Activated gamma-delta T cell (primary cell): ENCODE measurements at places on chromosomes 2 and 18.

DNA sequence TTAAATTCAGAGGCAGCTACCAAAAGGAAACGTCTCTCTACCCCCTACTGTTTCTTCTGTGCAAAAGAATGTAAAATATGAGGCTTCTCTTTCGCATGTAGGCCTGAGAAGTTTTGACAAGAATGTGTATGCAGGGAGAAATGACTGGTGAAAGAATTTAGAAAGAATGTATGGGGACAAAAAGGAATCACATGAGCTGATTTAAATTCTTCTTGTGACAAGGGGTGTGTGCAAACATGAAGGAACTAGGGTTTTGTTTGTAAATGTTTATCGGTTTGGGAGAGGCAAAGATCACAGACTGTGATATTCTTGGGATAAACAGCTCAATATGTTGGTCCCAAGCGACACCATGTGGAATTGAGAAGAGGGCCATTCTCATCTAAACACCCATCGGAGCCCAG, 345.2 kb upstream of the VRK2 start:
- no peak for DNase-seq

GRCh38 chr18:40877096-40877495, 1077.9 kb upstream of the PIK3C3 start:
- no peak for DNase-seq

DNA sequence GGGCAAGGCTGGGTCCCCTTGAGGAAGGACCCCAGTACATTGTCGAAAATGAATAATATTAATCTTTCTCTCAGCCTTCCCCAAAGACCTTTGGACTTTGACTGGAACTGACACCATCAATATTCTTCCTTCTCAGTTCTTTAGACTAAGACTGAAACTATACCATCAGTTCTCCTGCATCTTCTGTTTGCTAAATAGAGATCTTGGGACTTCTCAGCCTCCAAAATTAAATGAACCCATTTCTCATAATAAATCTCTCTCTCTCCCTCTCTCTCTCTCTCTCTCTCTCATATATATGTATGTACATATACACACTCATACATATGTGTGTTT, 39.7 kb upstream of the VRK2 start:
- no peak for DNase-seq

GRCh38 chr2:174776675-174777074, 12.4 kb upstream of the CHRNA1 start:
- no peak for DNase-seq

DNA sequence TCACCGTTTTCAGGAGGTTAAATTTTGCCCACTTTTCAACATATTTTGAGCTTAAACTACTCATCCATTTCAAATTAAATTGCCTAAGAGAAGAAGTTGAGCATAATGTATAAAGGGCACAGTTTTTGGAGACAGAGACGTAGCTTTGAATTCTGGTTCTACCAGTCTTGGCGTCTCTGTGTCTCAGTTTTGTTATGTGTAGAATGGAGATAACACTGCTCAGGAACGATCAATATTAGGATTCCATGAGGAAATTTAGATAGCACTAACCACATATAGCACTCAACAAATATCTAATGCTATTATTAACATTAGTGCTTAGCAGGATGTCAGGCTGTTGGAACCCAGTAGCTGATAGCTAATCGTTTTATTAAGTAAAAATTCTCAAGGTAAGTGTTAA, 40.4 kb upstream of the GATA6 start:
- no peak for DNase-seq

- no peak for DNase-seq
These were observed 20.0 kb upstream of the RNF149 start for GRCh38 chr2:101328474-101329007.

DNA sequence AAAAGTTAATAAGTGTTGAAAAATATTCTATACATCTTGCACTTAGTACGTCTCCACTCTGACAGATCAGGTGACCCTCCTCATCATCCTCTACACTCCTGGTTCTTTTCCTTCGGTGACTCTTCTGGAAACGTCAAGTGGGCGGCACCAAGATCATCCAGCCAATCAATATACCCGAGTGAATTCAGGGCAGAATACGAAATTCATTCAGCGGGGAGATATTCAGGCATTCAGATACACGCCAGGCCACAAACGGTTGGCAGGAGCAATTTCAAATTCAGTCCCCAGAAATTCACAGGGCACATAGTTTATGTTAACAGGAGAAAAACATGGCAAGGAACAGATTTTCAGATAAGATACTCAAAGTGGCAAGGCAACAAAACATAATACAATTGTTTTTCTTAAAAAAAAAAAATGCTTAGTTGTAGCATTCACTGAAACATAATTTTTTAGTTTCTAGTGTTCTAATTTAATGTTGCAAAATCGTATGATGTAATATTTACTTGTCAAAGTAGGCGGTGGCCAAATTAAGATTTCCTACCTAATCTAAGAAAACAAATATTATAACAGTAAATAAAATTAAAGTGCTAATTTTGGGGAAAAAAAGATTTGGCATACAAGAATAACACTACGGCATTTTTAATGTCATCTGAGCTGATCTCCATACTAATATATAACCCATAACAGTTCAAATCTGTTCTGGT, 4.2 kb downstream of the CLK1 start:
- DNase-seq, result no peak

- no peak for DNase-seq
These were observed 44.6 kb downstream of the TBC1D8 start for GRCh38 chr2:101106453-101107181.

DNA sequence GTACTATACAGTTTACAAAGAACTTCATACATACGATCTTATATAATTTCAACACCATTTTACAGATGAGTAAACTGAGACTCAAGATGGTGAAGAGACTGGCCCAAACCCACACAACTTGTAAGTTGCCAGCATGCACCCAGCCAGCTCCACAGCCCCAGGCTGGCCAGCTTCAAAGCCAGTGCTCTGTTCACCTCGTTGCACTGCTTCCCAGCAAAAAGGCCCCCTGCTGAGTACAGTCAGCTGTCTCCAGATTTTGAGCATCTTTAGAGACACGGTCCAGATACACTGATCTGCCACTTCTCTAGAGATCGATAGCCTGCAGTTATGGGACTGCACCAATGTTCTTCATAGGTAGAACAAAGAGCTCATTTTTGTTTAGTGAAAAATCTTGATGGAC, 257.2 kb upstream of the CHAC2 start:
- no peak for DNase-seq

DNA sequence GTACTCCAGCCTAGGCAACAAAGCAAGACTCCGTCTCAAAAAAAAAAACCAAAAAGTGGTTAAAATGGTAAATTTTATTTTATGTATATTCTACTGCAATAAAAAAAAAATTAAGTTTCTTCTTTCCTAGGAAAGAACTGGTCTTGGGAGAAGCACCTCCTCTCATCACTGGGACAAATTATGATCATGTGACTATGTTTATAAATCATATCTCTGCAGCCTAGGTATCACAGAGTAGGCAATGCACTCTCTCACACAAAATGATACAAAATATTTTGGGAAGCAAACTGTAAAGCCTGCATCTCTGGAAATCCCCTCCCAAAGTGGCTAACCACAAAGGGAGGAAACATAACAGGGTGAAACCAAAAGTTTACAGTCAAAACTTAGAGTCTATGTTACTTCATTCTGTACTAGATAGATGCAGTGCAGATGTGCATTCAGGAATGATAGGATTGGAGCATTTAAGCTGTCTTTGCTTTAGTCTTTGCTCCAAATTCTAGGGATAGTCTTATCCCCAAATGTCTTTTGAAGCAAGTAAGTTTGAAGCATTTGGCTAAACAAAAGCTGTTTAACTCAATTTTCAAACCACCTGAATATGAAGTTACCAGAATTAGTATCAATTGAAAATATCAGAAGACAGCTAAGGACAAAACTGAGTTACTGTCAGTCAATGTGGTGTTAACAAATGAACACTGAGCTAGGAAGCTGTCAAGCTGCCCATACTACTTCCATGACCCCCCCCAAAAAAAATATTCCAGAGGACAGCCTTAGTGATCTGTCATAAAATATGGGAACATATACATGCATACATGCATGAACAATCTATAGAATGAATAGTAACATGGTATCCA, 21.1 kb upstream of the MALT1 start:
- DNase-seq, result no peak

DNA sequence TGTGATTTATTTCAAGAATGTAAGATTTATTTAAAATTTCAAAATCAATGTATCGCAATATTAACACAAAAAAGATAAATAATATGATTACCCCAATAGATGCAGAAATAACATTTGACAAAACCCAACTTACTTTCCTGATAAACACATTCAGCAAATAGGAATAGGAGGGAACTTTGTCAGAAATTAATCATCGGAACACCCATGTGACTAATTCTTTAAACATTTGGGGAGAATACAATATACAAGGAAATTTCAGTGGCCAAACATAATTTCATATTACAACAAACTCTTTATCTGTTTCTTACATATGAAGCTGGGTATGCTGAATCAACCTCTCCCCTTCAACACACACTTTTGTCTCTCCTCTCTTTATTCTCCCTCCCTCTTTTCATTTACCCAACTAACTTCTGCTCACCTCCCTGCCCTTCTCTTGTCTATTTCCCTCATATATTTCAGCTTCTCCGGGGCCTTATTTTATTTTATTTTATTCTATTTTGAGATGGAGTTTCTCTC, 309.6 kb upstream of the CNTNAP5 start:
- no peak for DNase-seq

- no peak for DNase-seq
These were observed 7.5 kb downstream of the MEX3C start for GRCh38 chr18:51190000-51190399.

GRCh38 chr2:216222650-216223352, 113.7 kb downstream of the XRCC5 start:
- DNase-seq, result no peak

- DNase-seq, result no peak
These were observed 5.5 kb upstream of the GPC1 start for GRCh38 chr2:240429872-240430491.

DNA sequence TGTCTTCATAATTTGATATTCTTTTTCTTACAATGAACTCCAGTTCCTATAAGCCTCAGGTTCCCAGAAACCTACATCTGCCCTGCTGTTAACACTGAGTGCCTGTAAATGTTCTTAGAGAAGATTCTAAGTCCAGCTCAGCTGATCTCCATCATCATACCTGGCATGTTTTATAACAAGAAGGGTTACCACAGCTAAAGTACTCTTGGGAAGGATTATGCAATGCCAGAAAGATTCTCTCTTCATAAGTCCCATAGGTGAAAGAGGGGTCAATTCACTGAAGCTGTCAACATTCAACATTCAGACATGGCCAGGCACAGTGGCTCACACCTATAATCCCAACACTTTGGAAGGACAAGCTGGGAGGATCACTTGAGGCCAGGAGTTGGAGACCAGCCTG, 31.3 kb upstream of the PTPN4 start:
- DNase-seq, result no peak

DNA sequence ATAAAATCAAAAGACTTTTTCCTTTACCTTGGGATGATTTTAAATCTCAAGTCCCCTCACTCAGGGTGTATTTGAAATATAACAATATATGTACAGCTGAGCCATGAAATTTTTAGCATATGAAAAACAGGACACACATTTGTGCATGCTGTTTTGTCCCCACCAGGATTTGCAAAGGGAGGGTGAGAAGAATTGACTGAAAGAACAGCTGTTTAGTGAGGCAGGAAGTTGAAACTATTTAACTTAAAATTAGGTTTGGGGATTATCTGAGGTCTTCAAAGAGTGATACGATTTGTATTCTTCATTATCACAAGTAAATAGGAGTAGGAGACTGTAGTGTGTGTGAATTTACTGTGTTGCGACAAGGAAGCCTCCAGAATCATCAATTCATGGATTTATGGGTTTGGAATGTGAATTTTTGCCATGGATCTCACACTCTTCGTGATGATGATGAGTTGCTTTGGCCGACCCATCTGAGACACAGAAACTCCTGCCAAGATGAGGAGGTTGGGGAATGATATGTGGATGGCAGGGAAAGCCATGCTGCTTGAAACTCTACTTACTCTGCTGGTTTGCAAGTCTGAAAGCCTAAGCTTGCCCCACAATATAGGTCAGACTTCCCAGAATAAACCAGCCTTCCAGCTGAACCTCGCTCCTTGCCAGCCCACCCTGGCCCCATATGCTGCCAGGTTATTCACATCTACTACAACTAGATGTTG, 31.0 kb upstream of the SPATS2L start:
- no peak for DNase-seq

- no peak for DNase-seq
These were observed 1.1 kb upstream of the ZNF513 start for GRCh38 chr2:27381577-27382181.

GRCh38 chr2:215397632-215398341, 38.1 kb downstream of the FN1 start:
- no peak for DNase-seq

- no peak for DNase-seq
These were observed 72.5 kb upstream of the LRRTM1 start for GRCh38 chr2:80377071-80377470.

DNA sequence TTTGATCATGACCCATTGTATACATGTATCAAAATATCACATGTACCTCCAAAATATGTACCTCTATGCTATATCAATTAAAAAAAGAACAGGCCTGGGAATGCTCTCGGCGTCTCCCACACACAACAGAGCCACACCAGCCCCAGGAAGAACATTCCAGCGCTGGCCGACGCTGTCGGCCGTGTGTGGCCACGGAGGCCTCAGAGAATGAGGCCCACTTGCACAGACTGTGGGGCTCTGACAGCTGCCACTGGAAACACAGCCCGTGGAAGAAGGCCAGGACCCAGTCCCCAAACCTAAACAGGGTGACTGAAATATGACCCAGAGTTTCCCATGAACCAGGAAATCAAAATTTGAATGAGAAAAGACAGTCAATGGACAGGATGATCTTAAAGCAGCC, 69.7 kb downstream of the EIPR1 start:
- no peak for DNase-seq

DNA sequence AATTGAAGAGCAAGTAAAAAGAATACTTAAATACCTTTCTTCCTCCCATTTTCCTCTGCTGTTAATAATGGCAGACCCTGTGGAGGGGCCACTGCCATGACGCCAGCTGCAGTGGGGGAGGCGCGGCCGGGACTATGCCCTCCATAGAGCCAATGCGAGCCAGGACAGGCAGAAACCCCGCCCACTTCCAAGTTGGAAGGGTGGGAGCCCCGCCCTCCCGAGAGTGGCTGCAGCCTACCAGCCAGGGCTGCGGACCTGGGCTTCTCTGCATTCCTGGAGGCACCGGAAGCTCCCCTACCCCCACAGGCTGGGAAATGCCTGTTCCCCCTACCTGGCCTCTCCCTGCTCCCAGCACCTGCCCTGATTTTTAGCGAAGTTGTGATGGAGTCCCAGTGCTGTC, 439.4 kb upstream of the CDH19 start:
- no peak for DNase-seq

GRCh38 chr2:186903216-186903615, 54.2 kb upstream of the ZSWIM2 start:
- no peak for DNase-seq

DNA sequence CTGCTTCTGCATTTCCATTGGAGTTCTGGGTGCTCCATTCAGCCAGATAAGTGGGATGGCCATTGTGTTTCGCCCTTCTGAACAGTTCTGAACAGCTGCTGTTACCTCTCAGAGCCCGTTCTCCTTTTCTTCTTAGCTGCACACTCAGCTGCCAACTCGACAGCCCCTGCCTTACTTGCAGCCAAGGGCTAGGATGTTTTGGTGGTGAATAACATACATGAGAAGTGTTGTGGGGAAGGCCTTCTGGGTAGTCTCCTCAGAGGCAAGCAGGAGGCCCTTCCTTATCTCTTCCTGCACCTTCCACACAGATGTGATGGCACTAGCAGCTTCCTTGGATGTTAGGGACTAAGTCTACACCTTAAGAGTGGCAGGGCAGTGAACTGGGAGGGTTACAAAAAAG, 138.4 kb upstream of the NOSTRIN start:
- DNase-seq, result no peak
